ENCODE measurements at places on chromosomes 7 and 10.
A peak's percentile ranks its signal among the peaks of the same experiment; 100 is the strongest.

- DNase-seq, result no peak
Observed at GRCh38 chr10:58576751-58577436, 64.2 kb downstream of the BICC1 start.

DNA sequence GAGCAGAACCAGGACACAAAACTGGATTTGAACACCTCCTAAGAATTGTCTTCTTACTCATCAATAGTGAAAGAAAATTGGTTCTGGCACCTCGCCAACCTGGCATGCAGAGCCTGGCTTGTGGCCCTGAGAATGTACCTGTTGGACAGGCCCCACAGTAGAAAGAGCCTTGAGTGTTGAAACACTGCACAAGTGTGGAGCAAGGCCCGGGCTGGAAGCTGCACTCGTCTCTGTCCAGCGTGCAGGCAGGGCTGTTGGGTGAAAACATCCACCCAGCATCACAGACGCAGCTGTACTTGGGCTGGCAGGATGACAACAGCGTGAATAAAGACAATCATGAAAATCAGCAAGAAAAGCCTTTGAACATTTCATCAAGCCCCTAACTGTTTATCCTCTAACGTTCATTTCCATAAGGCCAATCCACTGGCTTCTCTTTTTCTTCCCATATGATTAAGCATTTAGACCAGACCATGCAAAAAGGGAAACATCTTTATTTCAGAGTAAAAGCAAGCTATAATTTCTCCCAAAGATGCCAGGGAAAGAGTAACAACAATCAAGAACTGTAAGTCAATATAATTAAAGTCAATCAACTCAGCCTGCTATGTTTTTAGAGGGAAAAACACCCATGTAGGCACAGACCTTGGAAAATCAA is 15.6 kb downstream of the CUBN start:
- DNase-seq, result peak; percentile 6

- DNase-seq, result no peak
Observed at GRCh38 chr10:3748484-3748883, 36.5 kb downstream of the KLF6 start.

DNA sequence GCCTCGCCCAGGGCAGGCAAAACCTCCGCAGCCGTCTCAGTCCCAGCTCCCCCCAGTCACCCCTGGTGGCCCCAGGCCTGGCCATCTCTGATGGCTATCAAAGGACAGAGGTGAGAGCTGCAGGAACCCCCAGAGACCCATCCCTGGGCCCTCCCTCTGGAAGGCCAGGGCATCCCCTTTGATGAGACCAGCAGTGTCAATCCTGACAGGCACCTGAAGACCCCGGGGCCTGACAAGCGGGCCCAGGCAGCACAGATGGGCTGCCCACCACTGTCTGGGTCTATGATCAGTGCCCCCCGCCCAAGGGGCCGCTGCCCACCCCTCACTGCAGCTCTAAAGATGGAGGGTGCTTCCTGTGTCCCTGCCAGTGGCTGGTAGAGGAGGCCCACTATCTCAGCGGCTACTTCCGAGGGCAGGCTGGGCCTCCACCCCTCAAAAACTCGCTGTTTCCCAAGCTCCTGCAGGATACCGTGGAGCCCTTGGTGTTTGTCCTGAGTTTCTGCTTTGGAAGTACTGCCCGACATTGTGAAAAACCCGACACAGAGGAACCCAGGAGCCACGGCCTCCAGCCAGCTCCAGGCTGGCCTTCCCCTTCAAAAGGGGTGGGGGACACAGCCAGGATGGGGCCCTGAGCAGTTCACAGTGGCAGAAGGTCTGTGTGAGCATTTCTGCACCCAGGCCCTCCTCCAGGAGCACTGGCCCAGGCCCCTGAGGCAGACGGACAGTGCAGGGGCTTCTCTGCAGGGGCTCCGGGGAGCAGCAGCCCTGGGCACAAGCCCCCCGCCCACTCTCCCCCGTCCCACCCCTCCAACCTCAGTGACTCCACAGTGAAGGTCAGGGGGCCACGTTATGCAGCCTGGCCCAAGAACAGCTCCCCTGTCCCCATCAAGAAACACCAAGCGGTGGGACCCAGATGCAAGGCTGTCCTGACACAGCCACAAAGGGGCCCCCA is 99.2 kb downstream of the PDGFA start:
- DNase-seq, result no peak

DNA sequence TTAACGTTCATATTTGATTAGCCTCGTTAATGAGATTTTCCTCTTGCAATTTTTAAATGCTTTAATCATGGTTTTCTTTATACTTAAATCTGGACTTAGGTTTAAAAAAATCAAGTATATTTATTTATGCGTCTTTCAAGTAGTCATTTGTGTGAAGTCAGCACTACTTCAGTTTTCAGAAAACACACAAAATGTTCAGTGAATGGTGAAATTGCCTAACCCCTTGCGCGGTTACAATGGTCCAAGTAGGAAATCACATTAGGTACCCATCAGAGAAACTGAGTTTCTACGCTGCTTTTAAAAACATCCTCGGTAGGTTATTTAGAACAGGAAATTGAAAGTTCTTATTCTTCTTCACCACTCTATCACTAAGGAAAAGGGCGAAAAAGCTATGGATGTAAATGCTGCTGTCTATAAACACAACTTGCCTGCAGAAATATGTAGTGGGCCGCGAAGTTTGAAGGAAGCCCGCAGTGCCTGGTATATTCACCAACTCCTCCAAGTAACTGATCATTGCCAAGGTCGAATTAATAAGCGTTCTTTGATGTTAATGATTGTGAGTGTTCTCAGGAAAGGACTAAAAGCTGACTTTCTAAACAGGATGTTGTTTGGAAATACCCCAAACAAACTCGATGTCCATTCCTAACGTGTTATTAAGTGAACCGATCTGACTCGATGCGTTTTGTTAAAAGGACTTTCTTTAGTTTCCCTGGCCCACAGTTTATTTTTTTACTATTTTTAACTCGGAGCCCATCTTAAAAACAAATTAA is 1.0 kb downstream of the SYPL1 start:
- no peak for DNase-seq

GRCh38 chr10:128916383-128916782 is 550.7 kb upstream of the MGMT start:
- DNase-seq, result no peak

DNA sequence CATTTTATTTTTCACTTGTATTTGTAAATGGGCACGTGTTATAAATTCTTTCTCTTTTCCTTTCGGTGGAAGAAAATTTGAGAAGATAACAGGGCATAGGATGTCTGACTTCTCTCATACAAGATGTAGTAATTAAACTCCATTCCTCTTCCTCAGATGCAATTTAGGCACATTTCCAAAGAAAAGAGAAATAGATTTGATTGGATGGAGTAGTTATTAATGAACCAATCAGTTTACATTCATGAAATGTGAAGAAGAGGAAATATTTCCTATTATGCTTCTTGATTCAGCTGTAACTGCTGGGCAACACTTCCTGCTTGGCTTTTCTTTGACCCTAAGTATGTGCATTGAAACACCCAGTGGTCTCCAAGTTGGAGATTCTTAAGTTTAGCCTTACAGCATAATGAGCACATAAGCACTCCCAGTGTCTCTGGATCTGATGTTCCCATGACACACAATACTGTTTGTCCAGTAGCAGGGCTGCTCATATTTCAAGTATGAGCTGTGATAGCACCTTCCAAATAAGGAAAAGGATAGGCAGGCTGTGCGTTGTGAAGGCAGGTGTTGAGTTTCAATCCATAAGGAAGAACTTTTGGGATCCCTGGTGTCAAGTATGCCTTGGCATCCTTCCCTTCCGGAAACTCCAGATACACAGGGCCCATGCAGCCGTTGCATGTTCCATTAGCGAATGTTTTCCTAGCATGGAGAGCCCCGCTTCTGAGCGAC is 33.4 kb upstream of the COBL start:
- DNase-seq, result no peak

- no peak for DNase-seq
Observed at GRCh38 chr7:69657331-69657730, 59.1 kb downstream of the AUTS2 start.

DNA sequence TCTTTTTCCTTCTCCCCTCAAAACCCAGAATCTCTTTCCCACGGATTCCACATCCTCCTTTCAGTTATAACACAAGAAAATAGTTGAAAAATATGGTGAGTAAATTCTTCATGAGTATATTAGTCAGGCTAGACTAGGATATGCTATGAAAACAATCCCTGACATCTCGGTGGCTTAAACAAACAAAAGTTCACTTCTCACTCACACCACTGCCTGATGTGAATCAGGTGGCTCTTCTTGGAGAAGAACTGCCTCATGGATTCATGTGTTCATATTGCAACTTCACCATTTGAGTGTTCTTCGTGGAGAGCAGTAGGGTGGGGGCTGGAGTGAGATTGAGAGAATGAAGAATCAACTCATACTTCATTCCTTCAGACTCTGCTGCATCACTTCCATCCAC is 204.1 kb downstream of the PHF14 start:
- DNase-seq, result no peak

DNA sequence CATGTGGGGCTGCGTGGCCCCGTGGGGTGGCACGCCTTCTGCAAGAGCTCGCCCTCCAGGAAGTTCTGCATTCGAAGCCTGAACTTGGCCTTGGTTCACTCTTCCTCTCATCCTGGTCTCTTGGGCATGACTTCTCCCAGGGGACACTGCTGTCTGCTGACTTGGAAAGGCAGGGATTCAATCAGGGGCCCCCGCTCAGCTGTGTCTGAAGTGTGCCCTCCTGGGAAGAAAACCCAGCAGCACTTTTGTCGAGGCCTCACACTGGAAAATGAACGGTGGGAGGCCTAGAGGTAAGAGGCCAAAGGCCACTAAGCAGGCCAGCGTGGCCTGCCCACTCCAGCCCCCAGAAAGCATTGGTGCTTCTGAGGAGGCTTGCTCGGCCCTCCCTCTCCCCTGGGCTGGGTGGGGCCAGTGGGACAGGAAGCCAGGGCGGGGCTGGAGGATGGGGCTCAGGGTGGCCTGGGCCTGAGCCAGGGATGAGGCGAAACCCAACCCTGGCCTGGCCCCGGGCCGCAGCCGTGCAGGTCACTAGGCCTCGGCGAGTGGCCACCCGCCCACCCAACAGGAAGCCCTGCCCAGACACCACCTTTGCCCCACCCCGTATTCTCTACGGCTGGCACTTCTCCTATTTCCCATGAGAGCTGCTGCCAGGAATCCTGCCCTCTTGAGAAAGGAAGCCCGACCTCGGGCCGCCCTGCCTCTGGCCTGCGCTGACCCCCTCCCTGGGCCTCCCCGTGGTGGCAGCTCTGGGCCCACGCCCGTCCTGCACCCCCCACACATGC is 81.1 kb downstream of the ZMIZ1 start:
- DNase-seq, result peak; percentile 53

GRCh38 chr7:84216472-84216871 is 21.9 kb upstream of the SEMA3A start:
- DNase-seq, result no peak

GRCh38 chr10:42976351-42977031 is 100.4 kb upstream of the RET start:
- no peak for DNase-seq

DNA sequence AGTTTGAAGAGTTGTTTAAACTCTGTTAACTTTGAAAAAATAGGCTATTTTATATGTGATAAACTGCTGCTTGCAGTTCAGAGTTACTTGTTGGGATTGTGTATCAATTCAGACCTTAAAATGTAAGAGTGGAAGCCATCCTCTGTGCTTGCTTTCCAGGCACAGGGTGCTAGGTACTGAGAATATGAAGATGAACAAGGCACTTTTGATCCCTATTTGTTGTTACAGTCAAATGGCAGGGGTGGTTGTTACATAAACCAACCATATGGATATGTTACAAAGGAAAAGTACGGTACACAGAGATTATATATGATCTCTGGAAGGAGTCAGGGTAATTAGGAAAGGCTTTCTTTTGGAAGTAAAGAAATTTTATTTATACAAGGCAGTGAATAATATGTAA is 63.8 kb downstream of the REEP3 start:
- DNase-seq, result no peak

- no peak for DNase-seq
Observed at GRCh38 chr10:44572146-44572545, 187.2 kb upstream of the CXCL12 start.
